ENCODE measurements at places on chromosomes 3 and 15.

- DNase-seq: peak; percentile 84
These were observed 58.5 kb downstream of the ECT2 start for GRCh38 chr3:172808969-172809546.

- no peak for DNase-seq
These were observed 184.1 kb downstream of the ZIC4 start for GRCh38 chr3:147222291-147222690.

DNA sequence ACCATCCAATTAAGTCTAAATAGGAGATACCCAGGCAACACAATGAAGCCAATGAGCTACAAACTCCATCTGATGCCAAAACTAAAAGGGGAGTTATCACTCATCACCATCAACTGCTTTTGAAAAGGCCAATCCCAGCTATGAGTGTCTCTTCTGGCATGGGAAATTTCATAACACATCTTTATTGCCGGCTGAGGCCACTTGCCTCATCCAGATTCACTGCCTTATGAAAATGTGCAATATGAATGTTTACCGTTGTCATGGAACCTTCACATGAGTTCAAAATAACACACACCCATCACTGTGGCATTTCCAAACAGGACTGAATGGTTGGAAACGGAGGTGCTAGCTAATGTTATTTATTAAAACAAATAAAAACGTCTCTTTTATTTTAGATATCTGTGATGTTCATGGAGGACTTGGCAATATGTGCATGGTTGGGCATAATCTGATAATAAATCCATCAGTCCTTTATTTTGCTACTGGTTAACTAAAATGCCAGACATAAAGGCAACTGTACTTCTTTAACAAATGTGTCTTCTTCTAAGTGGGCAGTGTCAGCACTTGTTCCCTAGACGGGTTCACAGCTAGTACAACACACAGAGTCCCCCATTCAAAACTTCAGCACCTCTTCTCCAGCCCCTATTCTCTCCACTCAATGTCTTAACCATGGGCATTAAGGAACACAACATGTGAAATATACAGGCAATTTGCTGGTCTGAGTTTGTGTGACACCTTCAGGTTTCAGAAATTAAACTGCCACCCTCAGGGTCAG, 143.9 kb downstream of the MAGI1 start:
- peak; percentile 56 for DNase-seq

- DNase-seq: no peak
These were observed 12.0 kb downstream of the AMOTL2 start for GRCh38 chr3:134362221-134362620.

DNA sequence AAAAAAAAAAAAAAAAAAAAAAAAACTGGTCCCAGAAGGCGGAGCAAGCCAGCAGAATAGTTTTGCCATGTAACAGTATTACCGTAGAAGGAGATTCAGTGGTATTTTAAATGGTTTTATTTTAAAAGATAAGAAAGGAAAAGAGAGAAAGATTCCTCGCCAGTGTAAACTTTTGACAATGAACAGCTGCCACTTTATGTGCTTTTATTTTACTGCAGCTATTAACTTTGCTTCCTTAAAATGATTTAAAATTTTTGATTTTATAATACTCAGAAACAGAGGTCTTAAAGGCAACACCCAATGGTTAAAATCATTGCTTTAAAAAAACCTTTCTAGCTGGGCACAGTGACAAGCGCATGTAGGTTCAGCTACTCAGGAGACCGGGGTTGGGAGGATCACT, 46.8 kb downstream of the TMCO5A start:
- DNase-seq: no peak

DNA sequence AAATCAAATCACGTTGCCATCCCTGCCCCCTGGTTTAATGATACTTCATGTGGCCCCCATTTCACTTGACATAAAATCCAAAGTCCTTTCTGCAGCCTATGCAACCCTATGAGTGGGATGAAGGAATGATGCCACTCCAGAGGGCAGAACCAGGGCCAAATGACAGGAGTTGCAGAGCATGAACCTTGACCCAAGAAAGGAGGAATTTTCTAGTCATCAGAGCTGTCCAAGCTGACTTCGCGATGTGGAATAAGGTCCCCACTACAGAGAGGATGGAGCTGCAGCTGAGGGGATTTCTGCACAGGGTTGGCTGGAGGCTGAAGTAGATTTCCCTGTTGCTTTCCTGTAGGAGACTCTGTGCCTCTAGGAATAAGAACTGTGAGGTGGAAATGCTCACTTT, 15.8 kb upstream of the EPHB3 start:
- DNase-seq: no peak

- DNase-seq: no peak
These were observed 24.0 kb upstream of the EIF4A2 start for GRCh38 chr3:186759231-186759930.

DNA sequence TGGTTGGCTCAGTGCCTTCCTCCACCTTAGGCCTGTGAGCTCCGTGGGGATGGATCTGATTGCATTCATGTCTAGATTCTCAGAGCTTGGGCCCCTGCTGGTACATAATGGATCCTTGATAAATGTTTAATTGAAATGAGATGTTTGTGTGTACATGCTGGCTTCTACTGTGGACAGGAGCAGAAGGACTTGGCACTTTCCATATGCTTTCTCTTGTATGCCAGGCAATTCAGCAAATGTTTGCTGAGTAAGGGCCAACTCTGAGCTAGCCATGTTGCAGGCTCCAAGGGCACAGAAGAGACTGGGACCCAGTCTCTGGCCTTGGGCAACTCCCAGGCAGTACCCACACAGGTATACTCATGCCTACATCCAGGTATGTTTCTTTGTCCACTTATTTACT, 67.0 kb downstream of the RAB11A start:
- no peak for DNase-seq

DNA sequence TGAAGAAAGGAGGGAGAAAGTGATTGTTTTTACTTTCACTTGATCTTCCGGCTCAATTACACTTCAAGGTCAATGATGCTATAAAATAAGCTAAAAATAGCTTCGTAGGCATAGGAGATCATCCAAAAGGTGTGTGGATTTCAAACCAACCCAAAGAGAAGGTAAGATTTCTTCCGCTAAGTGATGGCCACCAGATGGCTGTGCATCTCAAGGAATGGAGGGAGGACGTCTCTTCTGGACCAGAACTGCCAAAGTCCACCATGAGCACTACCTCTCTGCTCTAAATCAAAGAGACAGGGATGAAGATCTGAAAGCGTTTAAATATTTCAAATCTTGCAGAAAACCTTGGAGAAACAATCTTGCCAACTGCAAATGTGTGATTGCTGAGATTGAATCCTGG, 199.1 kb upstream of the ZPLD1 start:
- DNase-seq: no peak
